Naive thymus-derived CD4-positive, alpha-beta T cell (primary cell): ENCODE measurements at places on chromosomes 12 and 14.

- H3K4me3 ChIP-seq = no peak overlapping the region
- H3K4me1 ChIP-seq = no peaks in the 10 kb centered on the region
- H3K27me3 ChIP-seq = no peaks in the 10 kb centered on the region
- H3K27ac ChIP-seq = no peak overlapping the region
Observed at GRCh38 chr12:64085154-64085553, 136.9 kb downstream of the KICS2 start.

GRCh38 chr12:91380631-91381030 is 198.0 kb upstream of the DCN start:
- no peaks in the 10 kb centered on the region for H3K36me3 ChIP-seq
- H3K27ac ChIP-seq = no peak overlapping the region
- no peaks in the 10 kb centered on the region for H3K4me1 ChIP-seq
- DNase-seq = no peak
- no peak overlapping the region for H3K4me3 ChIP-seq
- no peaks in the 10 kb centered on the region for H3K27me3 ChIP-seq

- H3K4me1 ChIP-seq = no peaks in the 10 kb centered on the region
- H3K27ac ChIP-seq = no peak overlapping the region
- no peak overlapping the region for H3K4me3 ChIP-seq
- peaks cover 5% of the 10 kb centered on the region for H3K36me3 ChIP-seq
Observed at GRCh38 chr12:120067084-120067869, 49.3 kb downstream of the RAB35 start.

DNA sequence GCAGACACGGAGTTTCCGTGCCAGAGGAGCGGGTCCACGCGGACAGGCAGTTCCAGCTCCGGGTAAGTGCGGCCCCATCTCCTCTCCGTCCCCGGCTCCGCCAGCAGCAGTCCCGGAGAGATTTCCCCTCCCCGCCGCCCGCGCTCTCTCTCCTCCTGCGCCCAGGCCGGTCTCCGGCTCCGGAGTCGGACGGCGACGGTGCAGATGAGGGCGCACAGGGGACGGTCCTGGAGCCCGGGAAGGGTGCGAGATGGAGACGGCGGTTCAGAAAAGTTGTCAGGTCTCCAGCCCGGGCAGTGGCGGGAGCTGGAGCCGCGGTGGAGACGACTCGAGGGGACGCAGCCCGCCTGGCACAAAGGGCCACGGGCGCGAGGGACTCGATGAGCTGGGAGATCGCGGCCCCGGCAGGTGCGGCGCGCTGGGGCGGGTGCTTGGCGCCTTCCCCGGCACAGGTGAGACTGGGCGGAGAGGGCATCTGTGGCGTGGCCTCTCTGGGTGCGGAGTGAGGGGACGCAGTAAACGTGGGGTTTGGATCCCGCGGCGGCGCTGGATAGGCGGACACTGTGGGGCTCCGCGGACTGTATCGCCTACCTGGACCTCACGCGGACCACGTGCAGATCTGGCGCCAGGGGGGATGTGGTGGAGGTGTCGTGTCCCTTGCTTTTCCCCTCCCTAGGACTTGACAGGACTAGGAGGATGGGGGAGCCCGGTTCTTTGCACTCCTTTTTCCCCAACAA is 1540.3 kb upstream of the TMEM132C start:
- H3K36me3 ChIP-seq = no peaks in the 10 kb centered on the region
- H3K4me1 ChIP-seq = no peaks in the 10 kb centered on the region
- H3K27me3 ChIP-seq = no peaks in the 10 kb centered on the region
- no peak for DNase-seq

GRCh38 chr14:25237845-25238244 is 187.9 kb upstream of the STXBP6 start:
- no peaks in the 10 kb centered on the region for H3K27me3 ChIP-seq
- H3K4me1 ChIP-seq = no peaks in the 10 kb centered on the region
- no peaks in the 10 kb centered on the region for H3K36me3 ChIP-seq
- no peak overlapping the region for H3K4me3 ChIP-seq
